ENCODE measurements at places on chromosomes 6 and 20.

- DNase-seq: no peak
Measured at GRCh38 chr6:80020381-80021120, 16.1 kb downstream of the TTK start.

- no peak for DNase-seq
Measured at GRCh38 chr6:37032239-37032638, 26.8 kb downstream of the FGD2 start.

- DNase-seq: no peak
Measured at GRCh38 chr6:138229072-138229471, 10.8 kb upstream of the PBOV1 start.

GRCh38 chr6:68317366-68317765, 317.7 kb upstream of the ADGRB3 start:
- no peak for DNase-seq
